ENCODE measurements at places on chromosomes 6 and 20. TPM values are rescaled to one million over a fixed set of nuclear protein-coding genes. Genes with fewer than 3 reads are reported as not detected.

DEFB132 gene
- not detected for total RNA-seq

TMEM242 gene
- 7.3 TPM for total RNA-seq

ARHGAP40 gene
- not detected for total RNA-seq

NNAT gene
- total RNA-seq: 0.83 TPM

PTK6 gene
- total RNA-seq: under 0.01 TPM

DDO gene
- 8.7 TPM for total RNA-seq

POLR3F gene
- 20.5 TPM for total RNA-seq

LY6G6D gene
- not detected for total RNA-seq

E2F1 gene
- total RNA-seq: 2.1 TPM

C4B gene
- 43.9 TPM for total RNA-seq

ALDH5A1 gene
- total RNA-seq: 0.26 TPM

AGPAT1 gene
- total RNA-seq: 22.1 TPM

KIAA1755 gene
- 2.8 TPM for total RNA-seq
